ENCODE measurements at places on chromosomes 2 and 18. TPM values are rescaled to one million over a fixed set of nuclear protein-coding genes. Genes with fewer than 3 reads are reported as not detected.
A peak's percentile ranks its signal among the peaks of the same experiment; 100 is the strongest.

DNA sequence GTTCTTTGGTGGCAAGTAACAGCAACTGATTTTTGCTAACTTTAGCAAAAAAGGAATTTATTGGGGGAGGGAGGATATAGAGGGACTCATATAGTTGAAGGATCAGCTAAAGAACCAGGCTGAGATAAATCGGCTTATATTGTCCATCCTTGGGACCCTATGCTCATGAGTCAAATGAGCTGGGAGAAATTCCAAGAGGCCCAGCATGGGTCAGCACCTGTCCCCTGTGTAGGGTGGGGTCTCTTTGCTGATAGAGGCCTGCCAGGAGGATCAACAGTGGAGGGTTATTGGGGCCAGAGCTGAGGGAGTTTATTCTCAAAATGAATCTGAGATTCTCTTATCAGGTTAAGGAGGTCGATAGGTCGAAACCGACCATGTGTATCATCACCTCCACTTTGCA lies 97.2 kb downstream of the VAPA start:
- no peaks in the 10 kb centered on the region for H3K4me1 ChIP-seq
- no peak for DNase-seq
- no peak overlapping the region for H3K4me3 ChIP-seq
- H3K36me3 ChIP-seq, result no peaks in the 10 kb centered on the region
- H3K27me3 ChIP-seq, result no peaks in the 10 kb centered on the region

GRCh38 chr2:43169099-43169945 lies 57.1 kb downstream of the ZFP36L2 start:
- no peaks in the 10 kb centered on the region for H3K36me3 ChIP-seq
- no peaks in the 10 kb centered on the region for H3K27me3 ChIP-seq
- DNase-seq, result no peak
- H3K27ac ChIP-seq, result peak overlapping the region; percentile 79
- H3K4me3 ChIP-seq, result no peak overlapping the region

DNA sequence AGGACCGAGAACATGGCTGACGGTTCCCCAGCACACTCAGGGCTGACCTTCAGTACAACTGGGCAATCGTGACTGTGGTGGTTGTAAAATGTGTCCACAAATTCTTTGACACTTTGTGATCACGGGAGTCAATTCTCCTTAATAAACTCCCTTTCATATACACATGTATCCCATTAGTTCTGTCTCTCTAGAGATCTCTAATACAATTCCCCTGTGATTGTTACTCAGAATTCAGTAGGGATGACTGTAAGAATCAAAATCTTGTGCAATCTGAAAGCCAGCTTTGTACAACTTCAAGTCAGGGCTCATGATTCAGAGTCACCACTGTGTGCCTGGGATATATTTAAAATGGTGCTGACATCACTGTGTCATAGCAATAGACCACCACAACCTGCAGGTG lies 89.5 kb upstream of the LMAN1 start:
- no peak for DNase-seq
- H3K27me3 ChIP-seq, result no peaks in the 10 kb centered on the region
- H3K27ac ChIP-seq, result no peak overlapping the region

OSR1 gene
- 1.6 TPM for total RNA-seq

OR6B2 gene
- total RNA-seq, result not detected
